HTR-8/SVneo (cell line): ENCODE measurements at places on chromosomes 13 and 19.

DNA sequence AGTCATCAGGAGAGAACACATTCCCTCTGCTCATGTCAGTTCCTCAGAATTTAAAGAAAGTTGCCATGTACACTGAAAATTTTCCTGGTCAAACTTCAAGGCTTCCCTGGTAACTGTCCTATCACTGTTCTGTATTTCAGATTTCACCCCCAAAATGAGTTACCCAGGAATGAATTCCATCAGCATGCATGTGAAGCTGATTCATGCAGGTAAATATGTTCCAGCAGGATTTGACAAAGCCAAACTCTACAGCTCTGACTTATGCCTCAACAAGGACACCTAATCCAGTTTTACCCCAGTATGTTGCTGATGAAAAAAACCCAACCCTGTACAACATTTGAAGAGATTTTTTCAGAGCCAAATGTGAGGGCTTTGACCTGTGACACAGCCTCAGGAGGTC lies 21.5 kb downstream of the LIG4 start:
- no peak for DNase-seq

- DNase-seq = no peak
Measured at GRCh38 chr13:111513766-111514609, 193.5 kb downstream of the TEX29 start.

DNA sequence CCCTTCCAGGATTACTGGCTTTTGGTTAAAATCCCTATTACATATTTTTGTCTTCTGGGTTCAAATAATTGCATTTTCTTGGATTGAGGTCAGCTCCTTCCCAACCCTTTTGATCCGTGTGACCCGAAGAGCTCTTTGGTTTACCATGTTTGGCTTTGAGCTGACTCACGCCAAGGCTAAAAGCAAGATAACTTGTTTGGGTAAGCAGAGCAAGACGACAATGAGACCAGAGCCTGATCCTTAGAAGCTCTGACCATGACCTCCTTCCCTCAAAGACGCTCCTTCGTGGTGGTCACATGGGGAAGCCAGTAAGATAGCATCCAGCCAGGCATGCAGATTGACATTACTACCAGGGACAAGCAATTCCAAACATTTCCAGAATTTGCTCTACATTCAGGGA lies 153.8 kb downstream of the DCT start:
- DNase-seq = no peak

GRCh38 chr13:108618233-108618632 lies 11.2 kb upstream of the MYO16 start:
- DNase-seq = no peak

GRCh38 chr13:41411522-41411921 lies 45.8 kb upstream of the RGCC start:
- peak; percentile 4 for DNase-seq

GRCh38 chr19:46349311-46349993 lies 2.6 kb downstream of the PPP5C start:
- no peak for DNase-seq

DNA sequence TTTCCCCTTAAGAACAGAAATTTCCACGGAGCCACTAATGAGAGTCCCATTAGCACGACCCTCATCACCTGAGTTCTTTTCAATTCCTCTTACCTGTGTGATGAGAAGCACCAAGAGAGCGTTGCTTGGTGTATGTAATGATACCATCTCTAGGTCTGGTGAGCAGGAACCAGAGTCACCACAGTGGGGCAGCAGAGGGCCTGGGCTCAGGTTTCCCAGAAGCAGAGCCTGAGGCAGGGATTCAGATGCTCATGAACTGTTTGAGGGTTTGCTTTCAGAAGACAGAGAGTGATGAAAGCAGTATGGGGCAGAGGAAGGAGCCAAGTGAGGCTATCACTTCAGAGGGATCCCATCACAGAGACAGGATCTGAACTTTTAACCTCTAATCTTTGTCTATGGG lies 3.1 kb upstream of the PTPRH start:
- DNase-seq = peak; percentile 33

DNA sequence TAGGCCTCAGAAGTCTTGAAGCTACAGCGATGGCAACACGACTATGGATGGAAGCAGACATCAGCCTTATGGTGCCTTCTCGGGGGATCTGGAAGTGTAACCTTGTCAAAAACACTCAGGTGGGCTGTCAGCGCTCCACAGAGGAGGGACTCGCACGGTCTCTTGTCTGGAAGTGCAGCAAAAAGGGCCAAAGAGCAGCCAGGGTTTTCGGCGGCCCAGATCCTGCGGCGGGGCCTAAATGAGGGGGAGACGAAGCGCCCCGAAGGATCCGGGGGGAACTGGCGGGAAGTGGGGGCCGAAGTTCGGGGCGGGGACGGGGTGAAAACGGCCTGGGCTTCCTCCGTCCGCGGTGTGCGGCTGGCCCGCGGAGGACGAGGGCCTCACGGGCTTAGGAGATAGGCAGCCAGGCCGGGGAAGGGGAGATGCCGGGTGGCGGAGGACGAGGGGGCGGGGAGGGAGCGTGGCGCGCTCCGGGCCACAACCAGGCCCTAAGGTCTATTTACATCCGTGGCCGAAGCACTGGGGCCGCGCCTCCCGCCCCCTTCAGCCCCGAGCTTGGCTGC lies 637 bp downstream of the RANBP3 start:
- DNase-seq = no peak

GRCh38 chr19:18629166-18630088 lies 7.4 kb upstream of the KLHL26 start:
- DNase-seq = no peak

GRCh38 chr13:79393564-79394249 lies 12.3 kb downstream of the RBM26 start:
- no peak for DNase-seq

- DNase-seq = peak; percentile 15
Measured at GRCh38 chr13:42333613-42334328, 61.8 kb downstream of the AKAP11 start.

DNA sequence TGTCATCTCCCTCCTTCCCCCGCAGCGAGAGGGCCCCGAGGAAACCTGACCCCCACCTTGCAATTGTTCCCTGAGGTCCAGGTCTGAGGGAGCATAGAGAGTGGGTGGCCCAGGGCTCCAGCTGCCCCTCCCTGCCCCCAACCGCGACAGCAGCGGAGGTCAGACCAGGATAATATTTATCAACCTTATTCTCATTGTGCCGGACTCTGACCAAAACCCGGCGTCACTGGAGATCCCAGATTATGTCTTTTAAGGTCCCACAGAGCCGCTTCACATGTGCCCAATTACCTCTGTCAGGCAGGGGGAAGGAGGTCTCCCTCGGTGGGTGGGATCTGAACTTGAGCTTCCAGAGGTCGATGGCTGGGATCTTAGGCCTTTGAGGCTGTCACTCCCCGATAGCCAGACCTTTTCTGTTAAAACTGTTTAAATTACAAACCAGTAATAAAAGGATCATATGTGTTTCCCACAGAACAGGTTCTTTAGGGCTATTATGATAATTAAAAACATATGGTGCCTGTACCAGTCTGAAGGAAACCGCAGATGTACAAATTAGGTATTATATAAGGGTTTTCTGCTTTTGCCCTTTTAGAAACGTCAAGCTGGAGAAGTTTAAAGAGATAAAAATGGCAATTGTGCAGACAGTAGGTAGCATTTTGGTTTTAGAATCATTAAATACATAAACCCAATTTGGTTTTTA lies 195.5 kb downstream of the ZNF536 start:
- no peak for DNase-seq

- DNase-seq = no peak
Measured at GRCh38 chr13:80141123-80141849, 199.6 kb downstream of the SPRY2 start.

DNA sequence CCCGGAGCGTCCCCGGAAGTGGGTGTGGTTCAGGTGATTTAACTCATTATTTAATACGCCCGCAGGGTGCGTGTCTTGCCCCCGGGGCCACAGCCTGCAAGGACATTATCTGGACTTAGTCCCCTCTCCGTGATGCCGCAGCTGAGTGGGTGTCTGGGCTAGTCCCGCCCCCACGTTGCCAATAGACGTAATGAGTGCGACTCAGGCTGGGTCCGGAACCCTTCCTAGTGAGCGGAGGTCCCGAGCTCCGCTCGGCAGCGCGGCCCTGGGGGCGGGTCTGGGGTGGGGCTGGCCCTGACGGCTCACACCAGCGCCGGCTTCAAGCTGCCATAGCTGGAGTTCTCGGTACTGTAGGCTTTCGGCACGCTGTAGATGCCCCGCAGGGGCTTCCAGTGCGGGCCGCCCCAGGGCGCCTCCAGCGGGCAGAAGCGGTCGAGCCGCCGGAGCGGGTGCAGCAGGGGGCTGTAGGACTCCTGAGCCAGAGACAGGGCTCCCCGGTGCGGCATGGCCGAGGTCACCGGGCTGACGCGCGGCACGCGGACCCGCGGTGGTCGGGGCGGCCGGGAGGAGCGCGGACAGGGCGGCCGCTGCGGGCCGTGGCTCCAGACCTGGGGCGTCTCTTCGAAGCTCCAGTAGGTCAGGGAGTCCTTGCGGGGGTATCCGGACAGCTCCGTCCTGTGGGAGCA lies 918 bp upstream of the LHB start:
- DNase-seq = no peak

- no peak for DNase-seq
Measured at GRCh38 chr13:33025220-33025744, 9.1 kb downstream of the KL start.

DNA sequence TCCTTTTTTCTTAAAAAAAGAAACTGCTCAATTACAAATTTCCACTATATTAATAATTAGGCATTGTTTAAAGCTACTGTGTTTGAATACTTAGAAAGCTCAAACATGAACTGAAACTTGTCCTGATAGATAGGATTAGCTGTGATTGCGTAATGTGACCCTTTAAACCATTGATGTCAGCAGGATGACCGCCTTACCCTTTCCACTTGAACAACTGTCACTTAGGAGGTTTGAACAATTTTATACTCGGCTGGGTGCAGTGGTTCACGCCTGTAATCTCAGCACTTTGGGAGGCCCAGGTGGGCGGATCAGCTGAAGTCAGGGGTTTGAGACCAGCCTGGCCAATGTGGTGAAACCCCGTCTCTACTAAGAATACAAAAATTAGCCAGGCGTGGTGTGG lies 2.9 kb downstream of the LAMP1 start:
- DNase-seq = no peak

- DNase-seq = no peak
Measured at GRCh38 chr19:50896591-50897190, 14.5 kb downstream of the KLK4 start.

- DNase-seq = no peak
Measured at GRCh38 chr13:81012031-81012430, 671.1 kb upstream of the SPRY2 start.

GRCh38 chr13:38850868-38851626 lies 139.6 kb downstream of the STOML3 start:
- no peak for DNase-seq

DNA sequence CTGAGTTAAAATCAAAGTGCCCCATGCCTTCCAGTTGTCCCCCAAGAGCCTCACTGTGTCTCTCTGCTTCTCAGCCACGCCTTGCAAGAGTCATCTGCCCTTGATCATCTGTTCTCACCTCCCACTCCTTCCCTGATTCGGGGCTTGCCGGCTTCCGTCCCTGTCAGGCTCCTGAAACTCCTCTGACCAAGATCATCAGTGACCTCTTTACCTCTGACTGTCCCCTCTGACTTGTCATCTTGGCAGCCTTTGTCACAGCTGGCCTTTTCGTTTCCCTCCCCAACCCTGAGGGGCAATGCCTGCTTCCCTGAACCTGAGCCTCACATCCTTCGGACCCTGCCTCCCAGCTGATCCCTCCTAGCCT lies 66.3 kb downstream of the MAP4K1 start:
- DNase-seq = no peak

DNA sequence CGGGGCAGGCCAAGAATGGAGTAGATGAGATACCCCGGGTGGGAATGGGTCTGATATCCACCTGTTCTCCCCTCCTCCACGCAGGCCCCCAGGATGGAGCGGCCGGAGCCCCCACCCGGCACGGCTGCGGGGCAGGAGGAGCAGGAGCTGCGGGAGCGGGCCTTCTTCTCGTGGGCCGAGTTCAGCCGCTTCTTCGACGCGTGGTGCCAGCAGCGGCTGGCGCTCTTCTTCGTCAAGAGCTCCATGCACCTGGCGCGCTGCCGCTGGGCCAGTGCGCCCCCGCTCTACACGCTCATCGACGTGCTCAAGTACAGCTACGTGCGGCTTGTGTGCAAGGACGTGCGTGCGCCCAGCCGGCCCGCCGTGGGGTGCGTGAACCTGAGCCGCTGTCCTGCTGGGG lies 1.2 kb downstream of the ZSWIM9 start:
- no peak for DNase-seq

- no peak for DNase-seq
Measured at GRCh38 chr13:113918981-113919701, 54.7 kb downstream of the C13orf46 start.

GRCh38 chr19:12162513-12162881 lies 399 bp upstream of the ZNF136 start:
- DNase-seq = no peak

DNA sequence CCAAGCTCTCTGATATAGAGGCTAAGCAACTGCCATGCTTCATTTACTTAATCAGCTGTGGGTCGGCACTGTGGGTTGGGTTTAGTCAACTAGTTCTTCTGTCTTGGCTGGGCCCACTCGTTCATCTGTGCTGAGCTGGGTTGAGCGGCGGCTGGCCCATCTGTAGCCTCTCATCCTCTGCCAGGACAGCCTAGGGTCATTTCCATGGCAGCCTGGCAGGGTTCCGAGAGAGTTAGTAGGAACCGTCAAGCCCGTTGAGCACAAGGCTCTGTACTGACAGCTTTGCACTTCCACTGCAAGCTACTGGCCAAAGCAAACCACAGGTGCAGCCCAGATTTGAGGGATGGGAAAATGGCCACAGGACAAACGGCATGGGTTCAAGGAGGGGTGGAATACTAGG lies 6.6 kb upstream of the ZNF835 start:
- DNase-seq = no peak

DNA sequence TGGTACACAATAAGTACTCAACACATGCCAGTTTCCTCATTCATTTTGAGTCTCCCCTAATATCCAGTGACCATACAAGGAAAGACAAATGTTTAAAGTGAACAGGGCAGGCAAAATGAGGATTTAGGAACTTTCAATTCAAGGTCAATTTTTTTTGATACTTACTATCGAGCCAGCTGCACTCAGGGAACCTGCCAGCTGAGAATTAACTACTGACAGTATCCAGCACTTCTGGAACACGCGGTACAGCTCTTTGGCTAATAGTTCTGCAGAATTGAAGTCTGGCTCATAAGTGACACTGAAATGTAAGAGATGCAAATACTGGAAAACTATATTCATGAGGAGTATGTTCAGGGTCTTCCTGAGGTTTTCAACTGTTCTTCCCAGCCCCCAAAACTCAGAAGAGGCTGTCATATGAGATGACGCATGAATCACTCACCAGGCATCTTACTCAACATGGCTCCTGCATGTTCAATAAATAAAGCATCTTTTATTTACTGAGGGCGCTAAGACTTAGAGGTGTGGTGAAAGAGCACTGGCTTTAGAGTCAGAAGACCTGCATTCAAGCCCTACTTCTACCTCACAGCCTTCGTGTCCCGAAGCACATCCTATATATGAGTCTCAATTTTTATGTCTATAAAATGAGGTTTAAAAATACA lies 25.6 kb downstream of the RUBCNL start:
- DNase-seq = no peak

GRCh38 chr19:44657211-44657921 lies 13.7 kb downstream of the PVR start:
- DNase-seq = peak; percentile 64

- no peak for DNase-seq
Measured at GRCh38 chr13:114230117-114230516, 4.6 kb upstream of the CDC16 start.
